ENCODE measurements at places on chromosomes 16 and 17. TPM values are rescaled to one million over a fixed set of nuclear protein-coding genes. Genes with fewer than 3 reads are reported as not detected.

Gene KRT17
- not detected for total RNA-seq

Gene OTOA
- 1.4 TPM for total RNA-seq

Gene ABCA8
- total RNA-seq: 63.7 TPM

Gene C17orf75
- total RNA-seq: 9.3 TPM

Gene ADORA2B
- total RNA-seq: 0.77 TPM

Gene DNAI2
- not detected for total RNA-seq

Gene RAD51C
- total RNA-seq: 24.3 TPM

Gene SLC35G6
- total RNA-seq: not detected

Gene NOTUM
- total RNA-seq: 0.28 TPM

Gene AIPL1
- total RNA-seq: not detected

All from spleen (tissue), 13 donors.